ENCODE measurements at places on chromosomes 12 and 14.
A peak's percentile ranks its signal among the peaks of the same experiment; 100 is the strongest.

GRCh38 chr12:58586762-58587161, 333.5 kb downstream of the LRIG3 start:
- DNase-seq, result no peak

DNA sequence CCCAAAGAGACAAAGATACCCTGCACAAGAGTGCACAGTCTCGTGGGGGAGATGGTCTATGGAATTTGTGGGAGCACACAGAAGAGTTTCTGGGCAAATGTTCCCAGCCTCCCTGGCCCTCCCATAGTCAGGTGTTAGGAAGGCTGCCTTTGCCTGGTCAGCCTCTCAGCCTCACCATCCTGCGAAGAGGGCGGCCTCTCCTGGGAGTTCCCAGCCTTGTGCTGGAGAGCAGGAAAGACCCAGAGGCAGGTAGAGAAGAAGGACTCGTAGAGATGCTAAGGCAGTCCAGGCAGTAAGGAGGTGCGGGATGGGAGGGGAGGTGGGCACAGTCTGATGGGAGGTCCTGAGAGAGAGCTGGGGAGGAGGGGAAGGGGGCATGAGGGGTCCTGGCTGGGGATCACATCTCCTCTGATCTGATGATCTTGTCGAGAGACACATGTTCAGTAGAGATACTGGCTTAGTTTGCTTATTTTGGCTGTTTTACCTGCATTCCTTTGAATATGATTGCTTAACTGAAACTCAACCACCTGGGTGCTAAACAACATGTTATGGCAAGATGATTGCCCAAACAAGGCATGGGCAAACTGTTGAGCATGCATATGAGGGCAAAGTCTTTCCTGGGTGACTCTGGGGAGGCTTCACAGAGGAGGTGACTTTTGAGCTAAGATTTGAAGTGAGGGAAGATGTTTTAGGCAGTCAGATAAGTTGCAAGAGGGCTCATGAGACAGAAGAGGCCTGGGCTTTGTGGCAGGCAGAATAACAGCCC, 10.5 kb downstream of the SERPINA6 start:
- DNase-seq, result no peak

GRCh38 chr12:5000658-5001385, 42.9 kb upstream of the KCNA5 start:
- no peak for DNase-seq

DNA sequence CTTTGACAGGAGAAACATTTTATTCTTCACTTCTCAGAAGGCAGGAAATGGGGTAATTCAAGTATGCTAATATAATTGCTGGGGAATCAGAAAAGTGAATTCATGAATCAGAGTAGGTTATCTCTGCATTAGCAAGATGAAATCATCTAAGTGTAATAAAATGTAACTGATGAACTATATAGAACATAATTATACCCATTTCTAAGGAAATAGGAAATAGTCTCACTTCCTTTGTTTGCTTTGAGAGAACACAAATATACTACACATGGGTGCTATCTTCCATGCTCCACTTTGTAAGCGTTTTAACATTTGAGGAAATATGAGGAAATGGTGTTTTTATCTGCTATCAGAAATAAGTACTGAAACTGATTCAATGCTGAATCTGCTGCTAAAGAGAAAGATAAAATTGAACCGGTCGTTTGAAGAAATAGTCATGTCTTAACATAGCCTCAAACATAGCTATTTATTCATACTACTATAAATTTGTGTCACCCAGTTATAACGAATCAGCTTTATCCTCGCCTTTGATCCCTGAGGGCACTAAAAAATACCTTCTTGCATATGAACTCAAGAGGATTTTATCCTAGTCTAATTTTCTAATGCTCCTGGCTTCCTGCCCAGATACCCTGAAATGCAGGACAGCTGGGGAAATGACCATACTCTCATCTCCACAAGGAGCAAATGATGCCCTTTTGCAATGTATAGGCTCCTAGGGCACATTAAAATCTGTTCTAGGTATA, 696.0 kb downstream of the C12orf50 start:
- peak; percentile 2 for DNase-seq

- DNase-seq, result no peak
Measured at GRCh38 chr12:15754233-15754632, 35.0 kb downstream of the EPS8 start.

DNA sequence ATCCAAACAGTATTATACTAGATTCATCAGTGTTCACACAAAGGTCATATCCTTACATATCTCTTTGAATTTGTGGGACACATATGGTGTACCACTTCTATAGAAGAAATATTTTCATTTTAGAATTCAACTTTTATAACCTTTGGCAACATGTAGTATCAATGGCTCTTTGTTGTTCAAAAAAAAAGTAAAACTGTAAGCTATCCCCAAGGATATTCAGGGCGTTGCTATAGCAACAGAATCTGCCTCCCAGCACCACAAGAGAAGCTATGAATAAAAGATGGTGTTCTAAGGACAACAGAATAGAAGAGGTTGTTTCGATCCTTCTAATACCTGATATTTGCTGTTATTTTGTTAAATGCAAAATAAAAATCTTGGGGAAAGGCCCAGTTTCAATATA, 139.3 kb downstream of the BRMS1L start:
- no peak for DNase-seq

DNA sequence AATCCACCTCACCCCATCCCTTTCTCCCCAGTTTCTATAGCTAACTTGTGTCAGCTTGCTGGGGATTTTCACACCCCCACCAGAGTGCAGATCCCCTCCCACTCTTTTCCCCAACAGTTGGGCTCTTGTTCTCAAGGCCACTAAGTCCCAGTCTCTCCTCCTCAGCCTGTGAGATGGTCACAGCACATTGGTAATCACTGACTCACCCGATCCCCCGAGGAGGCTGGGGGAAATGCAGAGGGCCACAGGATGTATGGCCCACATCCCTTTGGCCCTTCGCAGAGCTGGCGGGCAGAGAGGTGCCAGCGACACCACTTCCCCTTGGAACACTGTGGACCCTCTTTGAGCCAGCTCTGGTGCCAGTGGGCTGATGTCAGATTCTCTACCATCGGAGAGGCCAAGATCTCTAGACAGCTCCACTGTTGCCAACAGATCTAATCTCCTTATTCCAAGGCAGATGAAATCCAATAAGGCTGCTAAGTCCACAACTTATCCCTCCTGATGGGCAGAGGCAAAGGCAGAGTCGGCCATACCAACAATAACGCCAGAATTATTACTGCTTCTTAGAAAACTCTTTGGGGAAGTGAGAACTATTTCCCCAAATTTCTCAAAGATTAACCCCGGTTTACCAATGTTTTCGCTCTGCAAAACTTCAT, 1.6 kb downstream of the FMNL3 start:
- no peak for DNase-seq

- DNase-seq, result no peak
Measured at GRCh38 chr12:110249105-110249504, 31.9 kb upstream of the ATP2A2 start.

- no peak for DNase-seq
Measured at GRCh38 chr14:103366741-103367140, 18.5 kb upstream of the MARK3 start.

DNA sequence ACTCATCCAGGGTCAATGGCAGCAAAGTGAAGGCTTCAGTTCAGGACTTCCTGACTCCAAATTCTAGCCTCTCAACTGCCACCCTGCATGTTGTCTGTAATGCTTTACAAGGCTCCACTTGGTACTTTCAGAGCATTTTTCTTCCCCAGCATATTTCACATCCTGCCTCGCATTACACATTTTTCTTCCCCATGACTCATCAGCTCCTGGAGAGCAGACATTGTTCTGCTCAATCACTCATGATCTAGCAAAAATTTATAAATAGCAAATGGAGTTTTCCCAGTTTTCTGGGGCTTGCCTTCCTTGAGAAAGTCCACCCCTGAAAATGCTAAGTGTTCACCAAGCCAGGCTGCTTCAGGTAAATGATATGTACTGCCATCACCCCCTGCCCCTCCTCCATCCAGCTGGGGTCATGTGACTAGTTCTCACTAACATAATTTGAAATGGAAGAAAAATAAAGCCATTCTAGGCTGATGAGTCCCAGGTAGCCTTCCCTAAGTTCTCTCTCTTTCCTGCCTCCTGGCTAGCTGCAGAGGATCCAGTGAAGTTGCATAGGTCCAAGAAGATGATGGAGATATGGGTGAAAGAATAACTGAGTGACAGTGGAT, 69.4 kb downstream of the ARMH4 start:
- no peak for DNase-seq

- no peak for DNase-seq
Measured at GRCh38 chr12:1912580-1913376, 5.7 kb downstream of the CACNA2D4 start.

DNA sequence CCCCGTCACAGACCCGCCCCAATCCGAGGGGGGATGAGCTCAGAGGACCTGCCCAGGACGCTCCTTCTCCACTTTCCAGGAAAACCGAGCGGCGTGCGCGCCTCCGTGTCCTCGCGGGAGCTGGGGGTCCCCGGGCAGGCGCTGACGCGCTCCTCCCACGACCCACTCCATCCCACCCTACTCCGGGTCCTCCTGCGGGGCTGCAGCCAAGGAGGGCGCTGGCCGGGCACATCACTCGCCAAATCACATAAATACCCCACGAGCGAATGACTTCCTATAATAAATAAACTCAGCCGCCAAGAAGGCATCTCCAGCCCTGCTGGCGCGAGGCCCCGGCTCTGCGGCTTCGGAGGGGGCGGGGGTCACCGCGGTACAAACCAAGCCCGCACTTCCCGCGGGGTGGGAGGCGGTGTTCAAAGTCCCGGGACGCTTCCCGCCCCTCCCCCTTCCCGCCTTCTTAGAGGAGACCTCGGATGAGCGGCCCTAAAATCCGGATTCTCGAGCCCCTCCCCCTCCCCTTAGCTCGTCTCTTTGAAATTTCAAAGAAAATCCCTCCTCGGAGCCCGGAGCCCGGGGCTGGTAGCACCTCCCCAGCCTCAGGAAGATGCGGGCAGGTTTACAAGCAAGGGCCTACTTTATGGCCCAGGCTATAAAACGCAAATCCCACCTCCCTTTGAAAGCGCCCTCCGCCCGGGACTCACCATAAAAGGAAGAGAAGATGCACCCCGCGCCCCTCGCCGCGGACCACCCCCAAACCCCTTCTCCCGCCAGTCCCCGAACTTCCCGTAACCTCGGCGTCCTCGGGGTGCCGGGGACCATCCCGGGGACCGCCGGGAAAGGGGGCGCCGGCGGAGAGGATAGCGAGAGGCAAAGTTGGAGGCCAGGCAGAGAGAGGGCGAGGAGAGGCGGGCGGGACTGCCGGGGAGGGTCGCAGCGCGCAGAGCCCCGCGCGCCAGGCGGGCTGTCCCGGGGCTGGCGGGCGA, 712 bp upstream of the FZD10 start:
- DNase-seq, result no peak

- no peak for DNase-seq
Measured at GRCh38 chr12:76085520-76085868, 1.0 kb upstream of the NAP1L1 start.

DNA sequence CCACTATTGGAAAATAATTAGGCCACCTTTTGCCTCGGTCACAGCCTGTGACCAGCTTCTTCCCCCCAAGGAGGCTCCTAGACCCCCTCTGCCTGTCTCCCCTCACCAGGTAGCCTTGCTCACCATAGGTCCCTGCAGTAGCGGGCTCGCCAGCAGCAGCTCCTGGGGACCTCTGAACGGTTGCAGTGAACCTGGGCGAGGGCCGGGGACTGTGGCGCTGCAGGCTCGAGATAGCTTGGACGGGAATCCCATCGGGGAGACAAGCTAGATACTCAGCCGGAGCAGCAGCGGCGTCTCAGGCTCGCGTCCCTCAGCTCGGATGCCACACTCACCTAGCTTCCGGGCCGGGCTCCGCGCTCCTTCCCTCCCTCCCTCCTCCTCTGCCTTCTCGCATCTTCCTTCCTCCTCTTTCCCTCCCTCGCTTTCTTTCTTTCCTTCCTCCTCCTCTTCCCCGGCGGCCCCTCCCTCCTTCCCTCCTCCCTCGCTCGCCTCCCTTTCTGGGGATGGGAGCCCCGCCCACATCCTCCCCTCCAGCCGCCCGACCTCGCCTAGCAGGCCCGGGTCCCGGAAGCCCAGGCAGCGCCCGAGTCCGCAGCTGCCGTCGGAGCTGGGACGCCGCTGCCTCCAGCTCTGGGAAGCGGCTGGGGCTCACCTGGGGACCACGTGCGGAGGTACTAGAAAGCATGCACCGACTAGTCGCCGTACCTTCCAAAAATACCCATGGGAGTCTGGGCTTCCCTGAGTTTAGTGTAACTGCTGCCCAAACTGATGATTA, at the start of gene BMP4:
Gene BMP4 (minus strand): TSS at position 399 of the 775 bp plus-strand sequence. CDS start 4,603 bp downstream, outside the sequence.
- DNase-seq, result no peak

GRCh38 chr12:109944561-109945359, 44.7 kb downstream of the TCHP start:
- DNase-seq, result no peak

- DNase-seq, result no peak
Measured at GRCh38 chr12:80445083-80445793, 1.2 kb downstream of the PTPRQ start.

- DNase-seq, result no peak
Measured at GRCh38 chr14:51014625-51015024, 70.3 kb upstream of the PYGL start.

- DNase-seq, result no peak
Measured at GRCh38 chr14:79090641-79091180, 920.5 kb downstream of the NRXN3 start.

DNA sequence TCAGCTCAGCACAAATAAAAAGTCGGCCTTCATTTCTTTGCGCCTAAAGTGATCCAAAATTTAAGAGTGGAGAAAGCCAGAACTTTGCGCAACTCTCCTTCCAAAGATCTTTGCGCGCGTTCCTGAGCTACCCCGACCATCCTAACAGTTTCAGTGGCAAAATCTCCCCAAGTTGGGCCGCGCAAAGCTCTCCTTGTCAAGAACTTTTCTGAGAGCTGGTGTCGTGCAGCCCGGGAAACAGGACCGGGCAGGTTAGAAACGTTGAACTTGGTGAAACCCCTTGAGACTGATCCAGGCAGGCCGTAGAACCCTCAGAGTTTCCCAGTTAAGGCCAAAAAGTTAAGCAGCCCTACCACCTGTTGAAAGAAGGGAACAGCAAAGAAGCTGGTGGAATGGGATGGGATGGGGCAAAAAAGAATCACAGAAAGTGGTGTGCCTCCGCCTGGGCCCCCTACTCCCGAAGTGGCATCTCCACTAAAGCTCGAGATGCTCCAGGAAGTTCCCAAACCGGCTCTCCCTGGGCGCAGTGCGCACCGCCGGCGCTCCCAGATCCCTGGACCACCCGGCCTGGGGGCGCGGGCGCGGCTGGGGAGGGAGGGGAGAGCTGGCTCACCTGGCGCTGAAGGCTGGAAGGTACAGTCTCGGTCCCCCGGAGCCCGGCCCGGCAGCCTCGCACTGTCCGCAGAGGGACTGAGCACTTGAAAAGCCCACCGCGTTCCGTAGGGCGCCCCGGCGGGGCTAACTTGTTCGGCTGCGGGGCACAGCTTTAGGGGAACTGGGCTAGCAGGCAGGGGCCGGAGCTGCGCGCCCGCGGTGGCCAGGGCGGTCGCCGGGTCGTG, 768 bp downstream of the DBX2 start:
- no peak for DNase-seq

- no peak for DNase-seq
Measured at GRCh38 chr12:127119600-127120140, 1147.3 kb upstream of the TMEM132C start.
